Body of pancreas (tissue), 4 donors: ENCODE measurements at places on chromosomes 13 and 19. TPM values are rescaled to one million over a fixed set of nuclear protein-coding genes. Genes with fewer than 3 reads are reported as not detected.

- H3K36me3 ChIP-seq, result no peaks in the 10 kb centered on the region
- no peak overlapping the region for H3K4me3 ChIP-seq
- DNase-seq, result no peak
- no peaks in the 10 kb centered on the region for H3K27me3 ChIP-seq
- no peaks in the 10 kb centered on the region for H3K4me1 ChIP-seq
These were observed 251.7 kb upstream of the IRS2 start for GRCh38 chr13:110037925-110038573.

- peaks cover 42% of the 10 kb centered on the region for H3K4me1 ChIP-seq
- DNase-seq, result peak; percentile 87
- H3K36me3 ChIP-seq, result no peaks in the 10 kb centered on the region
These were observed 730 bp downstream of the NRTN start for GRCh38 chr19:5805462-5806132.

DNA sequence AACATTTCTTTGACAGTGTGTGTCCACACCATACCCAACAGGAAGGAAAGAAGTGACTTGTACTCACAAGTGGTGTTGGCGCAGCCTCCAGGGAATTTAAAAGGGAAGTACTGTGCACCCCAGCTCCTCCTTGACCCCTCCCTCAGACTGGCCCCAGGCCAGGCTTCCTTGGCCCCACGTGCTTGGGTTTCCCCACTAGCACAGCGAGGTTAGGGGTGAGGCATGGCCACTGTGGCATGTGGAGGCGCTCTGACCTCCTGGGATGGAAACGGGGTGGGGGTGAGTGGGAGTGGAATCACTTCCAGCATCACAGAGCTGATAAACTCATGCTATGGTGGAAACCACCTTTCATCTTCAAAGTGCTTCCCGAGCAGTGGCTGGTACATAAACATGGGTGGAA lies 168.6 kb downstream of the ZNF536 start:
- DNase-seq, result no peak
- no peak overlapping the region for H3K27ac ChIP-seq
- H3K27me3 ChIP-seq, result no peaks in the 10 kb centered on the region
- H3K4me1 ChIP-seq, result no peaks in the 10 kb centered on the region

- H3K4me3 ChIP-seq, result no peak overlapping the region
- no peaks in the 10 kb centered on the region for H3K4me1 ChIP-seq
- H3K27ac ChIP-seq, result no peak overlapping the region
These were observed 11.7 kb downstream of the RAP2A start for GRCh38 chr13:97445522-97446187.

- no peaks in the 10 kb centered on the region for H3K27me3 ChIP-seq
- DNase-seq, result no peak
- no peak overlapping the region for H3K27ac ChIP-seq
- H3K4me1 ChIP-seq, result no peaks in the 10 kb centered on the region
These were observed 62.3 kb upstream of the PARP4 start for GRCh38 chr13:24574847-24575246.

Gene SEMA6B
- total RNA-seq, result 6.0 TPM
